ENCODE measurements at places on chromosomes 2 and 18. TPM values are rescaled to one million over a fixed set of nuclear protein-coding genes. Genes with fewer than 3 reads are reported as not detected.

Gene POTEJ
- not detected for total RNA-seq

Gene KLHL29
- total RNA-seq: 9.9 TPM

DNA sequence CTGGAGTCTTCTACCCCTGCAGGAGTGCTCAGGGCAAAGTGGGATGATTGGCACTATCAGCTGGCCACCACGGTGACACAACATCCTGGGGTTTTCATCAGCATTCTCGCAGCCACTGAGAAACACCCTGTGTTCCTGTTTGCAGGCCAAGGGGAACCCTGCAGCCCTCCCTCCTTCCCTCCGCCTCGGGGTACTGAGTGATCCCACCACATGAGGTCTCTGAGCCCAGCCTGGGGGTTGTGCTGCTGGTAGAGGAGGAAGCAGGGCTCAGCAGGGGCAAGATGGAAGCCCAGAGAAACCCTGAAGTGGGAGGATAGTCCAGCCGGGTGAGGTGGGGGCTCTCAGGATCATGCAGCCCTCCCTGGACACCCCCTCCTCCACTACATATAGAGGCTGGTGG, at the start of gene OXER1:
Gene OXER1 (minus strand): TSS at position 40 of the 400 bp plus-strand sequence. CDS start 73 bp downstream, outside the sequence.
- no peak for DNase-seq

Gene HDAC4
- 10.8 TPM for total RNA-seq

- no peak for DNase-seq
Measured at GRCh38 chr2:60298006-60298696, 255.3 kb downstream of the BCL11A start.

Data from HFFc6 (cell line).